Eye (tissue), 1 donor: ENCODE measurements at places on chromosomes 13 and 19.

- DNase-seq: no peak
Observed at GRCh38 chr13:100872761-100873160, 198.2 kb upstream of the TMTC4 start.

DNA sequence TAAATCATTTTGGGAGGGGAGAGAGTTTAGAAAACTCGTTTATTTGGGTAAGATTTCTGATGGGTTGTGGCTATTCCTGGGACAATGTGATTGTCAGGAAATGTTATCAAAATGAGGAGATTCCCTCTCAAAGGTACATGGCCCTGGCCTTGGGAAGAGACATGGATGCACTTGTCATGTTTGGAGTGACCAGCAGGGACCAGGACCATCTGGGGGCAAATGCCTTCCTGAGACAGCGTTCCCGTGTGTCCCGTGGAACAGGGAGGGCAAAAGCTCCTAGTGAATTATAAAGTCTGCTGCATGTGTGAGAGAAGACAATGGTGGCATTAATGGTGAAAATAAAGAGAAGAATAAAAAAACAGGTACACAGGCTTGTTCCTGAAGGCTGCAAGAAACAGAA lies 317.3 kb downstream of the ZNF536 start:
- peak; percentile 27 for DNase-seq

- DNase-seq: no peak
Observed at GRCh38 chr19:8663920-8664670, 33.7 kb downstream of the NFILZ start.

- DNase-seq: no peak
Observed at GRCh38 chr13:82506805-82507414, 1375.4 kb downstream of the SLITRK1 start.

DNA sequence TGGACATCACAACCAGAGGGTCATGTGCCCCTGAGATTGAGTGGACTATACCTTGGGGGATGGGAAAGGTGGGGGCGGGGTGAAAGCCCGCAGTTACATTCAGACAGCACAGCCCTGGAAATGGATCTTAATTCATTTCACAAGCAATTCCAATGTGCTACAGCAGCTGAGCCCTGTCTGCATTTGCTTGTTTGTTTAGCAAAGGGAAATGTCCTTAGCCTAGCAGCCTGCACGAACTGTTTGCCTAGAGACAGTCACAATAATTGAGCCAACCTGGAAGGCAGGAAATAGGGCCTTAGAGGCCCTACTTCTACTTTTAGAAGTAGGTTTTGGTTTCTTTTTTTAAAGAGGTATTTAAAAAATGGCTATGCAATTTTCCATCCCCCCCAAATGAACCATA lies 177.3 kb upstream of the KL start:
- peak; percentile 72 for DNase-seq

DNA sequence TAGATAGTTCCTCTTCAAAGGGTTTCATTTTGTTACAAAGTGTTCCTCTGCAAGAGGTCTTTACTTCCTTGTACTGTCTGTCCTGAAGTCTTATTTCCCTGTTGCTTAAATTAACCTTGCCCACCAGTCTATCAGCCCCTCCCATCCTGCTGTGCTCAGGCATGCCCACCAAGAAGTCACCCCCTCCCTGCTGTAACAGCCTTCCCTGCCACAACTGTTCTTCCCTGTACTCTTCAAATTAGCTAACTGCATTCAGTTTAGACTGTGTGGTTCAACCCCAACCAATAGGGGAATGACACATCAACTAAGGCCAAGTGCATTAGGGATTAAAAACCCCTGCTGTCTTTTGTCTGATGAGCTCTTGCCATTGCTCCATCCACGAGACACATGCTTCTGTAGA lies 34.4 kb upstream of the ZNF562 start:
- DNase-seq: no peak

DNA sequence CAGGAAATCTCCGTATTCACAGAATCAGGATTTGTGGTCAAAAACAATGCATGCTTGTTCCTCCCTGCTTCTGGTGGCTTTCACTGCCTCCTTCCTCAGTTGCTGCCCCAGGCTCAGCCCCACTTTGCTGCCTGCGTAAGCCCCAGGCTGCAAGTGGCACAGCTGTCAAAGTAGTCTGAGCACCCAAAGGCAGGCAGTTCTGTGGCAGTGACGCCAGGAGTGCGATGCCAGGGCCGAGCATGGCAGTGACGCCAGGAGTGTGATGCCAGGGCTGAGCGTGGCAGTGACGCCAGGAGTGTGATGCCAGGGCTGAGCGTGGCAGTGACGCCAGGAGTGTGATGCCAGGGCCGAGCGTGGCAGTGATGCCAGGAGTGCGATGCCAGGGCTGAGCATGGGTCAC lies 77.3 kb upstream of the GPR183 start:
- no peak for DNase-seq

GRCh38 chr13:20492641-20493040 lies 33.0 kb downstream of the CRYL1 start:
- peak; percentile 23 for DNase-seq

DNA sequence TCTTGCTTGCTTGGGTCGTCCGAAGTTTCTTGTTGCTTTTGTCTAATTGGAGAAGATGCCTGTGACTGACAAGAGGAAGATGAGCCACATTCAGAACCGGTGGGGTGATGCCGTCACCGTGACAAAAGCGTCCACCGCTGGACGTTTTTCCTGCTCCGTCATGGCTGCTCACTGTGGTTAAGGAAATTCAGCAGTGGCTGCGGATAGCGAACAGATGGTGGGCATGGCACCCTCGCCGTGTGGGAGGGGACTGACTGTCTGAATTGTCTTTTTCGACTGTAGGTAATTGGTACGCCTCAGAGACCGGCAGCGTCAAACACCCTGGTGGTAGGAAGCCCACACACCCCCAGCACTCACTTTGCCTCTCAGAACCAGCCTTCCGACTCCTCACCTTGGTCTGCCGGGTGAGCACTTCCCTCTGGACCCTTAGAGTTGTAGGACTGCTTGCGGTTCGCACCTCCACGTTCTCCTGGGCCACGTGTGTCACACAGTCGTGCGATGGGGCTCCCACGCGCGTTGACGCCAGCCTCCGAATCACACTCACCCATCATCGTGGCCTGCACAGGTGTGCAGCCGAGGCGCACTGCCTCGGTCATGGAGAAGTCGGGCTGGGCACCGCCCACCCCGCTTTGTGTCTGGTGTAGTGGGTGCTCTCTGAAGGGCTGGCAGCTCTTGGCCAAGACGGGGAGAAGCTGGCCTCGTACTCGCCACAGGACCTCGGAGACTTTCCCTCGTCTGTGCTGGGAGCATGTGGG lies 26.5 kb downstream of the ATP4B start:
- DNase-seq: no peak

DNA sequence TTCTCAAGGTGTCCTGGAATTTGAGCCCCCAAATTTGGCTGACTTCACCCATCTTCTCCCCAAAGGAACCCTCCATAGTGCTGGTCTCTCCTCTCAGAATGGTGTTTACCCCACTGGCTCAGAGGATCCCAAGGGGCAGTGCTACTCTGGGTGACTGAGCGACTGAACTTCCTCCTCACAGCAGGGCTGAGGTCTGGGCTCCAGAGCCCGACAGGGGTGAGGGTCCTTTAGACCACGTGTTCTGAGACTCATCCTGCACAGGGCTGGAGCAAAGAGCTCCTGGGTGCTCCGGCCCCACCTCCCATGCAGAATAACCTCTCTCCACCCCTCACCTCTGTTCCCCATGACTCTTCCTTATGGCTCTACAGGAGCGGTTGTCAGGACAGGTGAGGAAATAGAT lies 23.2 kb upstream of the CD33 start:
- no peak for DNase-seq

- DNase-seq: no peak
Observed at GRCh38 chr13:76948149-76948548, at the start of gene ACOD1. ACOD1 (plus strand) TSS chr13:76948511; CDS start chr13:76948559, 48 bp downstream.

DNA sequence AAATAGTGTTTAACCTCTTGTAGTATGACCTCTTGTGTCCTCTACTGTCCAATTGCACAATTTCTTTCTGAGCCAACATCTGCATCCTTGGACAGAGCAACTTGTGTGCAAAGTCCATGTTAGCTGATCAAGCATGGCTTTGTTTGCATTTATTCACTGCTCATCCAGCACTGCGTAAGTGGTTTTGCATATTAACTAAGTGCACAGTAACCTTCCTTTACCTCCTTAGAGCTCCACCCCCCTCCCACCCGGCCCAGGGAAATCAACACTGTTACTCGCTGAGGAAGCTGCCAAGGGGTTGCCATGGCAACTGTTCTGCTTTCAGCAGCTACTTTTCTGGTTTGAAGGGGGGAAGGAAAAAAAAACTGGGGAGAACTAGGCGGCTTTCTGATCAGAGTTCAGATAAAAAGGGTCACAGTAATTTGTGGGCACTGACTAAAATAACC lies 153.5 kb upstream of the KLF12 start:
- DNase-seq: peak; percentile 95
